ENCODE measurements at places on chromosomes 4 and X. TPM values are rescaled to one million over a fixed set of nuclear protein-coding genes. Genes with fewer than 3 reads are reported as not detected.

- no peak for DNase-seq
Measured at GRCh38 chrX:149572743-149573142, 14.5 kb downstream of the MAGEA9B start.

DNA sequence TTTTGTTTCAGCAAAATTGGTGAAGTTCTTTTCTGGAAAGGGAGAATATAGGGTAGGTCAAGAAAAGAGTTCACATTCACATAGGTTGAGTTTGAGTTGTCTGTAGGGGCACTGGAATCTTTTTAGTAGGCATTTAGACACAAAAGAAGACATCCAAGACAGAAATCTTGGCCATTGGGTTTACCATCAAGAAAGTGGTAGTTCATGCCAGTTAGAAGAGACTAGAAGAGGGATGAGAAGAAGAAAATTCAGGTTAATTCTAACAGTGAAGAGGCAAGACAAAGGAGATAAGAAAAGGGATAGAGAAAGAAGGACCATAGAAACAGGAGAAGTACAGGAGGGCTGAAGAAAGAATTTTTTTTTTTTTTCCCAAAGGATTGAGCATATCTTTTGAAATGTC lies 39.9 kb downstream of the PAQR3 start:
- no peak for DNase-seq

GRCh38 chr4:137032222-137032621 lies 500.1 kb downstream of the PCDH18 start:
- no peak for DNase-seq

DNA sequence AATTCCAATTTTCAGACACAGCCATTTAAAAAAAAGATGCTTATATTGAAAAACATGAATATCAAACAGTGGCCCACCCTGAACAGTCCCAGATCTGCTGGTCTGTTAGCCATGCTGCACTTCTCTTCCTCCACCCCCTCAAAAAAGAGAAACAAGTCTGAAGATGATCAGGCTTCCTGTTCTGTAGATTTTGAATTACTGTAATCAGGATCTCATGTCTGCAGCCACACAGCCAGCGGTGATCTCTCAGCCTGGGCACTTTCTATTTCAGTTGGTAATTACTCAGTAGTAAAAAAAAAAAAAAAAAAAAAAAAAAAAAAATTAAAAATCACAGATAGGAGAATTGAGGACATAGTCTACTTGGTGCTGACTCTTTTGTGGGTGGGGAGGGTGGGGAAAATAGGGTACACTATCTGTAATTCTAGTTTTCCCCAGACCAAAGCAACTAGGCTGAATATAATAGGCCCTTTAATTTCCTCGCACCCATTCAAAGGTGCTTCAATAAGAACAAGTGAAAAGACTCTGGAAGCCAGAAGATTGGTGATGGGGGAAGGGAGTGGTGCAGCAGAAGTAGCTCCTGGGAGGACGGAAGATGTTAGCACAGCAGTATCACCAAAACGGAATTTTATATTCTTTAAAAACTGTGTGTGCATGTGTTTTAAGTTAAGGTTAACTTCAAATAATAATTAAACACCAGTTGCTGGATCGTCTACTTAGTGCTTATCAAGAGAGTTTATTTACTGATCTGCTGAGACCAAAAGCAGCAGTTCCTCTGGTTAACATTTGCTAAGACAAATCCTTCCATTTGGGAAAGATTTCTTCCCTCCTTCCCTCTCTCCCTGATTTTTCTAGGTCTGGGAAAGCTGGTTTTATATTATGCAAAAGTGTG lies 47.0 kb downstream of the SPRY1 start:
- peak; percentile 21 for DNase-seq

DNA sequence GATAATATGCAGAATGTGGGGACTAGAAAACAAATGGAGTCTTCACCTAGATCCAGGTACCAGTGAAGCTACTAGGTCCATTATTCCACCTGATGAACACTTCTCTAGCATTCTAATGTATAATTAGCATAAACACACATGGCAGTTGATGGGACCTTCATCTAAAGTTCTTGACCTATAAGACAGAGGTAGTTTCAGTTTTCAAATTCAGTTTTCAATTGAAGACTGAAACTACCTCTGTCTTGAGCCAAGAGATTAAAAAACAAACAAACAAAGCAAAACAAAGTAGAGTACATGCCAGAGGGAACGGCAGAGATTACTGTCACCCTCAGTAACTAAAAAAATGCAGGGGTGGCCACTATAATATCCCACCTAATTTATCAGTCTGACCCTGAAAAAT lies 199.9 kb upstream of the NEIL3 start:
- DNase-seq = no peak

The PNMA6A gene
- total RNA-seq = 1.1 TPM

The CT45A7 gene
- total RNA-seq = not detected

The UBA6 gene
- 67.5 TPM for total RNA-seq
